CD4-positive, alpha-beta memory T cell (primary cell): ENCODE measurements at places on chromosomes 3 and 15. TPM values are rescaled to one million over a fixed set of nuclear protein-coding genes. Genes with fewer than 3 reads are reported as not detected.

The BOC gene
- total RNA-seq = not detected

The APBA2 gene
- total RNA-seq = 52.4 TPM

DNA sequence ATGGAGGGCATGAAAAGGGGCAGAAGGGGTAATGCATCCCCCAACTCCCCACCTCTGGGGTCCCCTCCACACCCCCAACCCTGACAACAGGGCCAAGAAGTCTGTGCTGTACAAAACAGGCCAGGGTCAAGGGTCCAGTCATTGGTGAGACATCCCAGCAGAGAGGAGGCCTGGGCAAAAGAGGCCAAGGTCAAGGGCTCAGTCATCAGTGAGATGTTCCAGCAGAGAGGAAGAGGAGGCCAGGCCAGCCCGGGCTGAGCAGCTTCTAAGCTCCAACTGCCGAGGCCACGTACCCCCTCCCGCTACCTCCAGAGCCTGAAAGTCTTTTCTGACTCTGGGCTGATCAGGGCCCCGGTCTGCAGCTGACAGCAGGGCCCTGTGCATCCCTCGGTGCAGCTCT lies 52.4 kb downstream of the LHFPL4 start:
- DNase-seq = no peak
- peaks cover 17% of the 10 kb centered on the region for H3K27me3 ChIP-seq
- no peak overlapping the region for H3K4me3 ChIP-seq
- H3K36me3 ChIP-seq = no peaks in the 10 kb centered on the region

GRCh38 chr15:90650117-90650955 lies 66.8 kb upstream of the BLM start:
- no peaks in the 10 kb centered on the region for H3K36me3 ChIP-seq
- DNase-seq = no peak
- H3K4me1 ChIP-seq = peaks cover 20% of the 10 kb centered on the region
- H3K27ac ChIP-seq = no peak overlapping the region
- H3K4me3 ChIP-seq = no peak overlapping the region
- peaks cover 6% of the 10 kb centered on the region for H3K27me3 ChIP-seq

DNA sequence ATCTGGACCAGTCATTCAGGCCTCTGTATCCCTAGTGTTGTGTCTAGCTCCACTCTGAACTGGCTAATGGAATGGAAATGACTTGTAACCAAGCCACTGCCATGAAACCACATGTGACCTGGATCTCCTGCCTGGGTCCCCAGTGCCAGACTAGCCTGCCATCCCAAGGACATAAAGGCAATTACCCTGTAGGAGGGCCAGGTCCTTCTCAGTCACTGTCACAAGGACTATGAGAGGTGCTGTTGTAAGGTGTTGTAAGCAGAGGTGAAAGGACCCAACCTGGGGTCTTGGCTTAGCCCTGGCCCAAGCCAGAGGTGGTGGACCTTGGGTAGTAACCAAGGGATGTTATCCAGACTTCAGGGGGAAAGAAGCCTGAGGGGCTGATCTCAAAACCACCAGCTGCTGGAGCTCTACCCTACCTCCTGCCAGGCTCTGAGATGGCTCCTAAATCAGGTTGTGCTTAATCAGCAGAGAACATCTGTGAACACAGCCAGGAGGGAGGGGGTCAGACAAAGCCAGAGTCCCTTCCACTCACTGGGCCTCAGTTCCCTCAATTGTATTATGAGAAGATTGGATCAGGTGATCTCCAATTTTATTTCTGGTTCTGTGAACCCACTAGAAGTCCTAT lies 15.7 kb upstream of the KLHL24 start:
- no peaks in the 10 kb centered on the region for H3K36me3 ChIP-seq
- H3K27ac ChIP-seq = no peak overlapping the region
- H3K4me3 ChIP-seq = no peak overlapping the region
- no peaks in the 10 kb centered on the region for H3K27me3 ChIP-seq
- no peak for DNase-seq
